ENCODE measurements at places on chromosomes 1 and 21. TPM values are rescaled to one million over a fixed set of nuclear protein-coding genes. Genes with fewer than 3 reads are reported as not detected.

The C4BPB gene
- not detected for total RNA-seq

The SUSD4 gene
- total RNA-seq: 0.07 TPM

The PLPPR4 gene
- total RNA-seq: not detected

The NEK2 gene
- 36.4 TPM for total RNA-seq

The RGS16 gene
- total RNA-seq: 0.81 TPM

The TRIM58 gene
- 6.0 TPM for total RNA-seq

The ANGPTL3 gene
- not detected for total RNA-seq

The NBPF4 gene
- not detected for total RNA-seq

The FCRLB gene
- total RNA-seq: 3.6 TPM

The TFF2 gene
- not detected for total RNA-seq

The SRRM1 gene
- 66.6 TPM for total RNA-seq

The SLC19A1 gene
- total RNA-seq: 34.7 TPM

The NID1 gene
- 19.2 TPM for total RNA-seq

The MMEL1 gene
- not detected for total RNA-seq

The CEP170 gene
- 49.9 TPM for total RNA-seq

The TAS1R3 gene
- total RNA-seq: not detected

The GBP6 gene
- 0.65 TPM for total RNA-seq

The INSRR gene
- total RNA-seq: not detected

The AKT3 gene
- 12.2 TPM for total RNA-seq

The LINGO4 gene
- not detected for total RNA-seq

The NPL gene
- 0.06 TPM for total RNA-seq

The FCGR2B gene
- total RNA-seq: not detected

The LMX1A gene
- not detected for total RNA-seq

The HUNK gene
- total RNA-seq: 2.8 TPM

The ELF3 gene
- total RNA-seq: 265 TPM

The DLGAP3 gene
- 0.81 TPM for total RNA-seq

The KCNJ6 gene
- under 0.01 TPM for total RNA-seq

The SYTL1 gene
- 27.6 TPM for total RNA-seq

The OR2M3 gene
- not detected for total RNA-seq

The KRTAP11-1 gene
- not detected for total RNA-seq

The BRDT gene
- not detected for total RNA-seq

The GREM2 gene
- total RNA-seq: not detected

The RPTN gene
- total RNA-seq: not detected

The LORICRIN gene
- not detected for total RNA-seq

The LCE3E gene
- total RNA-seq: not detected

The FOXD3 gene
- not detected for total RNA-seq

The EDN2 gene
- 6.3 TPM for total RNA-seq

The RHD gene
- total RNA-seq: not detected

The KRTAP19-3 gene
- not detected for total RNA-seq

The ODF2L gene
- 14.3 TPM for total RNA-seq

The FBXO2 gene
- total RNA-seq: 0.51 TPM

The RASSF5 gene
- 3.5 TPM for total RNA-seq

The IQGAP3 gene
- total RNA-seq: 65.3 TPM

The CRABP2 gene
- total RNA-seq: 77.1 TPM

The EPS8L3 gene
- not detected for total RNA-seq

The NUDT17 gene
- total RNA-seq: 4.0 TPM
